Stomach (tissue), 19 donors: ENCODE measurements at places on chromosomes 1 and 21. TPM values are rescaled to one million over a fixed set of nuclear protein-coding genes. Genes with fewer than 3 reads are reported as not detected.

Gene CELA3B
- 18.6 TPM for polyA plus RNA-seq

Gene LCK
- polyA plus RNA-seq, result 1.5 TPM

Gene NPL
- 5.5 TPM for polyA plus RNA-seq

Gene OR2L13
- not detected for polyA plus RNA-seq

Gene CYP4Z1
- not detected for polyA plus RNA-seq

Gene CD1D
- polyA plus RNA-seq, result 2.1 TPM

Gene GCSAML
- polyA plus RNA-seq, result 0.68 TPM

Gene EXTL1
- polyA plus RNA-seq, result 0.44 TPM

Gene TRIM63
- polyA plus RNA-seq, result 0.44 TPM

Gene AVPR1B
- polyA plus RNA-seq, result not detected

Gene HHIPL2
- not detected for polyA plus RNA-seq

Gene FAAH
- 45.0 TPM for polyA plus RNA-seq

Gene SMG7
- 13.4 TPM for polyA plus RNA-seq

Gene ITLN2
- not detected for polyA plus RNA-seq
